SK-MEL-5 (cell line): ENCODE measurements at places on chromosomes 5 and 9.

GRCh38 chr9:89799766-89800165 is 195.0 kb downstream of the GADD45G start:
- no peak for DNase-seq

DNA sequence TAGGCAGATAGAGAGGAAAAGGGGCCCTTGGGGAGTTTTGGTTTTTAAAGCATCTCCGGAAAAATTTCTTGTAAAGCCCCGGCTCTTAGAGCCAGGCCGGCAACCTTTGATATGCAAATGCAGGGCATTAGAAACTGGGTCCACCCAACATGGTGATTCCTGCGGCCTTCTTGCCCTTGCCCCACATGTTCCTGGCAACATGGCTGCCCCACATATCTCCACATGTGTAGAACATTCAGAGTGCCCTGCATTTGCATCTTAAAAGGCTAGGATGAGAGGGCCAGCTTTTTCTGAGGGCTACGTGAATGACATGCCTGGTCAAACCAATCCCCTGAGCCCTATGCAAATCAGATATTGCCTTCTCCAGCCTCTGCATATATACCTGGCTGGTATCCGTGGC is 5.0 kb upstream of the SNAPC3 start:
- no peak for DNase-seq

DNA sequence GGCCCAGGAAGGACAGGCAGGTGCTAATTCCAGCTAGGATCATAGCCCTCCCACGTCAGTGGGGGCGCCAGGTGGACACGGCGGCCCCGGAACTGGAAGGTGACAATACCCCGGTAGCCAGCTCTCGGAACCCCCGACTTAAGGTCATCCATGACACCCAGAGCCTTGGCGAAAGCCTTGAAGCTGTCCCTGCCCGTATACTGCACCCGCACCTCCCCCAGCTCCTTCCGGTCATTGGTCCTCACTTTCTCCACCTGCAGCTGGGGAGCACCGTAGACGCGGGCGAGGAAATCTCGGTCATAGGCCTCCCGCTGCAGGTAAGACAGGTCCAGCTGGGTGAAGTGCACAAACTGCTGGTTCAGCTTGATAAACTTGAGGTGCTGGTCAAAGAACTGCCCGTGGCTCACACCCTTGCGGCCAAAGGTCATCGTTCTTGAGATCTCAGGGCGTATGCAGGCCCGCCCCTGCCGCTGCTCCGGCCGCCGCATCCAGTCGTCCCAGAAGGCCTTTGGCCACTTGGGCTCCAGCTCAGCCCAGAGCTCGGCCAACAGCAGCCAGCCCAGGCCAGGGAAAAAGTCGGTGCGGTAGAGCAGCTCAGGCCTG is 10.9 kb downstream of the MGAT1 start:
- DNase-seq = no peak

DNA sequence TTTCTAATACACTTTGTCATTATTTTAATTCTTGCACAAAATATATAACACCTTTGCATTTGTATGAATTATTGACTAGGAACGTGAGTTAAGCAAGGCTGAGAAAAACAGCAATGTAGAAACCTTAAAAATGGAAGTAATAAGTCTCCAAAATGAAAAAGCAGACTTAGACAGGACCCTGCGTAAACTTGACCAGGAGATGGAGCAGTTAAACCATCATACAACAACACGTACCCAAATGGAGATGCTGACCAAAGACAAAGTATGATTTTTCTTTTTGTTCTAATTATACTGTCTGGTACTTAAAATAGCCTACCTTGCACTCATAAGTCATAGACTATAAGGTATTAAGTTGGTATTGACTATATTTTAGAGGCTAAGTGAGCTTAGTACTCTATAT is 34.4 kb downstream of the RAD50 start:
- peak; percentile 43 for DNase-seq

- no peak for DNase-seq
Measured at GRCh38 chr5:35087991-35088390, 40.2 kb upstream of the AGXT2 start.

- peak; percentile 47 for DNase-seq
Measured at GRCh38 chr5:77960863-77961396, 184.8 kb upstream of the TBCA start.

DNA sequence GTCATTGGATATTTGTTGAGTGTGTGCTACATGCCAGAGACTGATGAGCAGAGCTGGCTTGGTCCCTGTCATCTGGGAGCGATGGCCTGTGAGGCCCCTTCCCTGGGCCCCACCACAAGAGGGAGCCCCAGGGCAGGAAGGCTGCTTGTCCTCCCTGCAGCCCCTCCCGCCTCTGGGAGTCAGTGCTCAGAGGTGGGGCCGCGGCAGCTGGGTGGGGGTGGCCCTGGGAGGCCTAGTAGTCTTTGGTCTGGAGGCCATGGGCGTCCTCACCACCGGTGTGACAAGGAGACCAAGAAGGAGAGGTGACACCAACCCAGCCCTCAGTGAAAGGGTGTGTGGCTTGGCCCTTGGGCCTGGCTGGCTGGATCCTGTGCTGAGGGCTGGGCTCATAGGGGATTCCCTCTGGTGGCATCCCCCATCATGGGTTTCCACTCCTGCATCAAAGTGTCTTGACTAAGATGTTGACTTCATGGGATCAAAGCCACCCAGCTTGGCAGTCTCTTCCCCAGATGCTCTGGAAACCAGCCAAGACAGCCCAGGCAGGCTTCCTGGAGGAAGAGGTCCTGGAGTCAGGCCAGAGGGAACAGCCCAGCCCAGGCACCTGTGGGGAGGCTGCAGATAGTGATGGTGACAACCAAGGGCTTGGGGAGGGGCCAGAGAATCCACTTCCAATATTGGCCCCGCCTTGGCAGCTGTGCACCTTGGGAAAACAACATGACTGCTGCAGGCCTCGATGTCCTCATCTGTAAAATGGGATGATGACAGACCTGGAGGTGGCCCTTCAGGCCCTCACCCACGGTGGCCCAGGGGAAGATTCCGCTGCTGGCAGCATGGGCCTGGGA is 166.7 kb downstream of the GAPVD1 start:
- peak; percentile 60 for DNase-seq

- no peak for DNase-seq
Measured at GRCh38 chr9:6426117-6426516, 13.1 kb downstream of the UHRF2 start.

GRCh38 chr9:78261403-78262001 is 25.6 kb downstream of the CEP78 start:
- DNase-seq = peak; percentile 56

DNA sequence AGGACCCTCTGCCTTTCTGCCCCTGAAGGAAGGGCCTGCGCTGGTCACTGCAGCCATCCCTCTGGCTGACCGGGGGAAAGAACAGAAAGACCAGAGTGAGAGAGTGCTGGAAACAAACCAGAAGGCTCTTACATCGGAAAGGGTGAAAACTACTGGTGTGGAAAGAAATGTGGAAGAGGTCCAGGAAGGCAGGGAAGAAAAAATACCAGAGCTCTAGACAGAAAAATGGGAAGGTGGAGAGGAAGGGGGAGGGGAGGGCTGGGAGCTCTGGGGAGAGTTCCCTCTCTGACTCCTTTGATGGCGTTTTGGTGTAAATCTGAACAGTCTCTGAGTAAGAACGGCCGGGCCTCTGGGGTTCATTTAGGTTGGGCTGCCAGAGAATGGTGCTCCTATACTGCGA is 47.7 kb downstream of the COL23A1 start:
- DNase-seq = no peak

GRCh38 chr9:135925496-135926133 is 18.3 kb upstream of the CAMSAP1 start:
- no peak for DNase-seq

- DNase-seq = no peak
Measured at GRCh38 chr9:122265149-122265915, 650 bp downstream of the MRRF start.

DNA sequence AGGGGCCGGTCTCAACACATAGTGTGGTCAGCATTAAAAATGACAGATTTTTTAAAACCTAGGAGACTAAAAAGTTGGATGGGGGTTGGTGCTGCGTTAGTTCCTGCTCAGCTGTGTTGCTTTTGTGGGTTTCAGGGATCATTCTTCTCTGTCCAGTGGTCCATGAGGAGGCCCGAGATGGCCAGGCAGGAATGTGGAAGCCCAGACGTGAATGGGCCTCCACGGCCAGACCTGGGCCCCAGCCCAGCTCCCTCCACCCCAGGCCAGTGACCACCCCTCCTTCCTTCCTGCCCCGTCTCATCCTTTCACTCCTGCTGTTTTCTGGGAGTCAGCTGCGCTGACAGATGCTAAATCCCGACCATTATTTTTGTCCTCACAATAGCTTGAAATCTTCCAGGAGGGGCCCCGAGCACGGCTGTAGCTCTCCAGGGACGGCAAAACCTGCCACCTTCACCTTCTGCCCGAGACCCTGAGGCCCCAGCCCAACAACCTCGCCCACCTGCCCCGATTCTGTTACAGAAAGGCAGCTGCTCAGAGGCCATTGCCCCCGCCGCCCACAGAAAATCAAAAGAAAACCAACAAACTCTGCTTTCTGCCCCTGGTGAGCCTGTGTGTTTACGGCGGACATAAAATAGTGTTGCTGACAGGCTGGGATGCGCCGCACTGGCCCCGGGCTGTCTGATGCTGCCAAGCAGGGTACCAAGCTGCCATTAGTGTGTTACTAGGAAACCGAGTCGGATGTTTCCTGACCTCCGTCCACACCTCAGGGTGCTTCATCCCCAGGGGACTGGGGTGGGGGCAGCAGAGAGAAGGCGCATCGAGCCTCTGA is 83.7 kb upstream of the SARDH start:
- no peak for DNase-seq

- no peak for DNase-seq
Measured at GRCh38 chr5:132635873-132636272, 22.1 kb upstream of the IL13 start.

DNA sequence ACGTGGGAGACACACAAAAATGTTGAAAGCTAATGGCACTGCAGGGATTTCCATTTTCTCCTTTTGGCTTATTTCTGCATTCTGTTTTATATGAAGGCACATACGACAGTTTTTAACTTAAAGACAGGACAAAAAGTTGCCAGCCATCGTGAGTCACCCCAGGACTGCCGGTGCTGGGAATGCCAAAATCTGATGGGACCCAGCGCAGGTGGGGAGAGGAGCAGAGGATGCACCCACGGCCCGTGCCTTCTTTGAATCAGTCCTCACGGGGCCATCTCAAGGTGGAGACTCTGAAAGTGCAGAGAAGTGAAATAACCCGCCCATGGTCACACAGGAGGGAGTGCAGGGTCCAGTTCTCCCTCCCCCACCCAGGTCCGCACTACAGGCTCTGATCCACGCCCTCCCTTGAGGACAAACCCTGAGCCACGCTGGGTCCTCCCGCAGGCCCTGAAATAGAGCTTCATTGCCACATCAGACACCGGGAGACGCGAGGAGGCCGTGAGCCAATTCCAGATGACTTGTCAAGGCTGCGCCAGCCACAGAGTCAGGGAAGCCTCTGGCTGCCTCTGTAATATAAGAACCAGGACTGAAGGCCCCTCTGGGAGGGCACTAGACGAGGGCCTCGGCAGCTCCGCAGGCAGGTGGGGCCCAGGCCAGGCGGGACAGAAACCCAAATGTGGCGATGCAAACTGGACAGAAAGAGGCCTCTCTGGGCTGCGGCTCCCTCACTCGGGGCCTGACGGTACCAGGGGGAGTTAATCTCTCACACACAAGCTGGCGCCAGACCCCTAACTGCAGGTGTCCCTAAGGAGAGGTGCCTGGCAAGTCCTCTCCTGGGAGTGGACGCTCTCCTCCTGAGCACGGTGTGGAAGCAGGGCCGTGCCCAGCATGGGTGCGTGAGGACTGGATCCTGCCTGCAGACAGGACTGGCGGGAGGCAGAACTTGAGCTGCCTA is 22.9 kb downstream of the ADAMTS2 start:
- no peak for DNase-seq

DNA sequence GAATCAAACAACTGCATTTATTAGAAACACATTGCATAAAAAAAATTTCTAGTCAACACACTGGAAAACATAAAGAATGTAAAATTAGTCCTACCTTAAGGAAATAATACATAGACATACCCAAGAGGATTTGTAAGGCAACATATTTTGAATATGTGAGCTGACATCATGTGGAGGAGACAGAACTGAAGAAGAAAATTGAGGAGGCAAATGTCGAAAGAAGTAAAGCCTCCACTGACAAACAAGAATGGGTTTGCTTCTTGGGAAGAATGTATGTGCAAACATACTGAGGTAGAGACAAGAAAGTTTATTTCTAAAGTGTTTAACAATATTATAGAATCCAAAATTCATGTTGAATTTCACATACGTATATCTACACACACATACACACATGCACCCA is 363.0 kb upstream of the PDE4D start:
- no peak for DNase-seq

GRCh38 chr9:114538241-114538640 is 33.0 kb upstream of the WHRN start:
- peak; percentile 75 for DNase-seq

- DNase-seq = peak; percentile 84
Measured at GRCh38 chr5:101390151-101390908, 487.2 kb upstream of the ST8SIA4 start.

- DNase-seq = no peak
Measured at GRCh38 chr5:178624631-178625546, 2.0 kb downstream of the CLK4 start.

DNA sequence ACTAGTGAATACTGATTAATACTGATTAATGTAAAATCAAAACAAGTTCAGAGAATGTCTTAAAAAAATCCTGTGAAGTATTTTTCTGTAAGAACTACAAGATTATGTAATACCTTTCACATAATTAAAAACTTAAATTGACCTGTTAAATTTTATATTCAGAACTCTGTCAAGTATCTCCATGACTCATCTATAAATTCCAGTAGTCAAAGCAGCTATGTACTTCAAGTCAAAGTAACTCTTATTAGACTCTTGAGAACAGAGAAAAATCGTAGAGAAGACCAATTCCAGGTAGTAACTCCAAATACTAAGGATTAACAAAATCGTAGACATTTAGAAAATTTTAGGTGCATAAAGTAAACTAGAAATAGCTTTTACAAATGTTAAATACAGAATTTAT is 77.1 kb downstream of the HOMER1 start:
- DNase-seq = no peak

GRCh38 chr9:120942186-120943001 is 15.8 kb upstream of the TRAF1 start:
- peak; percentile 32 for DNase-seq

DNA sequence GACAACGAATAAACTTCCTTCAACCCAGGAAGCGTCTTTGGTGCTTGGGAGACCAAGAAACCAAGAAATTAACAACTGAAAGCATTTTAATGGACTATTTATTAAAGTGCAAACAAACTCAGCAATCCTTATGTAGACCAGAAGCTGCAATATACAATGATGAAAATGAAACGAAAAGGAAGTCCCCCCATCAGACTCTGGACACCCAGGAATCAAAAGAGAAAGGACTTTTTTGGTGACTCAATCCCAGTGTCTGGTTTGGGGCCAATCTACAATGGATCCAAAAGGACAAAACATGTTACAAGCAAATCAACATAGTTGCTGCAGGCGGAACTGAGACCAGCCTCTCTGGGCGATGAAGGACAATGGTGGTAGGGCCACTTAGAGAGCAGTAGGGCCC is 39.5 kb downstream of the C9orf152 start:
- no peak for DNase-seq
